Heart right ventricle (tissue), 16 donors: ENCODE measurements at places on chromosomes 2 and 18. TPM values are rescaled to one million over a fixed set of nuclear protein-coding genes. Genes with fewer than 3 reads are reported as not detected.

DNA sequence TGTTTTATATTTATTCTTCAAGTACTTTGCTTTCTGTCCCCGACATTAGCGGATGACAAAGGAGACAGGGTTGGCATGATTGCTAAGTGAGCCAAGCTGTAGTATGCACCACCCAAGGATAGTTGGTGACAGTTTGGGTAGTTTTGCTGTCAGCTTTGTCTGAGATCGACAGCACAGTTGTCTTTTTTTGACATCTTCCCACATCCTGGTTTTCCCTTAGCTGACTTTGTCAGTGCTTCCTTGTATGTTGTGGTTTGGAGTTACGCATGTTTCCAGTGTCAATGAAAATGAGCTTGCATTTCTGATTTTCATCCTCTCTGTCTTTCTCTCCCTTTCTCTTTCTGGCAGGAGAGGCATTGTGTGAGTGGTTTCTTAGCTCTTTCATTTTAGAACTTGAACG, 44.6 kb upstream of the DOCK10 start:
- no peak for DNase-seq

DNA sequence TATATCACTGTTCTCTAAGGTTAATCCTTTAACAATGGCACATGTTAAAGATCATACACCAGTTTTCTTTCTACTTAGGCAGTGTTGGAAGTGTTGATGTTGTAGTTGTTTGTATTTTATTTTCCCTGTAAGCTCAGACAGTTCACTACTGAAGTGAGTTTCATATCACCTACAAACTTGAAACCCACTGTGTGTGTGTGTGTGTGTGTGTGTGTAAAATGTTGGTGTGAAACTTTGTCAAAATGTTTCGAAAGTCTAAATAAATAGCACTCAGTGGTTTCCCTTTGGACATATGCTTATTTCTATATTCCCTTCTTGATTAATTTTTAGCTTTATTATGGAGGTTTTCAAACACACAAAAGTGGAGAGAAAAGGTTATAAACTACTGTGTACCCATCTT, 79.8 kb upstream of the CAVIN2 start:
- no peak for DNase-seq

GRCh38 chr2:163617517-163617916, 118.3 kb downstream of the FIGN start:
- DNase-seq = no peak

DNA sequence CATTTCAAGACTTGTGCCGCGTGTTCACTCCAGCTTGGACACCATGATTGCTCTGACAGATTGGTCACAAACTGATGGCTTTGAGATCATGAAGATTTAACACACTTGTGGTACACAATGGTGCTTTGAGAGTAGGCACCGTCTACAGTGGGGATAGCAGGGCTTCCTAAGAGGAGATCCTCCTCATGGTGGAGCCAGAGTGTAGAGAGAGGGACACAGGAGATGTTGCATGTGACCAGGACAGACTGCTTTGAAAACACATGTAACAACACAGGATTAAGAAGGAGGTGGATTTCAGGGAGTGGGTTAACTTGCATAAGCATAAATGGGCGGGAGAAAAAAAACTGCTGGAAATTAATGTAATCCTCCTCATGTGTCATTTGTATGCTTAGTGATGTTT, 95.7 kb upstream of the LINC00305 start:
- peak; percentile 13 for DNase-seq

DNA sequence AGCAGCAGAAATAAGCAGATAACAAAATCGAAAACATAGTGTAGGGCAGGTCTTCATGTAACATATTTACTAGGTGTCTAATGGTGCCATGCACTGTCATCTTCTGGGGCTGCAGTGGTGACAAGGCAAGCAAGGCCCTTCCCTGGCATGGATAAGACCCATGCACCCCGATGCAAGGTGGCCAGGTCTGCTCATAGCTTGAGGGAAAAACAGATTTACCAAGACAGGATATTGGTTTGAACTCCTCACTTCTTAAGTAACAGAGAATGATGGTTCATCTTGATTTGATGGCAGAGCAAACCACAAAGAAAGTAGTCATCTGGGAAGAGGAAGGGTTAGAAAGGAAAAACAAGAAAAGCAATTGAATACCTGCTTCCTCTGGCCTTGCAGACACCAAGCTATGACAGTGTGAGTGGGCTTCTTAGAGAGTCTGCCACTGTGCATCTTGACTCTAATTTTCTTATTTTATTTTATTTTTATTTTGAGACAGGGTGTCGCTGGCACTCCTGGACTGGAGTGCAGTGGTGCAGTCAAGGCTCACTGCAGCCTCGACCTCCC, 35.8 kb upstream of the EML6 start:
- DNase-seq = no peak

DNA sequence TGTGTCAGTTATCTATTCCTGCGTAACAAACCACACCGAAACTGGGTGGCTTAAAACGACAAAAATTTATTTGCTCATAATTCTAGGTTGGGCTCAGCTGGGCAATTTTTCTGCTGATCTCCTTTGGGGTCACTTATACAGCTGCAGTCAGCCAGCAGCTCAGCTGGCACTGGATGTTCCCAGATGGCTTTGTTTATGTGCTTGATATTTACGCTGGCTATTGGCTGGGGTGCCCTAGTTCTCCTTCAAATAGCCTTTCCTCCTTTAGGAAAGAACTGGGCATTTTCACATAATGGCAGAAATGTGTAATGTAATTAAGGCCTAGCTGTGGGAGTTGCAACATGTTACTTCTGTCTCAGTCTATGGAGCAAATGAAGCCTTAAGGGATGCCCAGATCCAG, 142.2 kb downstream of the B3GNT2 start:
- no peak for DNase-seq

GRCh38 chr2:60557486-60557864, 4.0 kb upstream of the BCL11A start:
- no peak for DNase-seq

- DNase-seq = no peak
Measured at GRCh38 chr2:17747684-17748452, 5.7 kb downstream of the SMC6 start.

- DNase-seq = no peak
Measured at GRCh38 chr2:241007880-241008710, 9.7 kb downstream of the SNED1 start.

DNA sequence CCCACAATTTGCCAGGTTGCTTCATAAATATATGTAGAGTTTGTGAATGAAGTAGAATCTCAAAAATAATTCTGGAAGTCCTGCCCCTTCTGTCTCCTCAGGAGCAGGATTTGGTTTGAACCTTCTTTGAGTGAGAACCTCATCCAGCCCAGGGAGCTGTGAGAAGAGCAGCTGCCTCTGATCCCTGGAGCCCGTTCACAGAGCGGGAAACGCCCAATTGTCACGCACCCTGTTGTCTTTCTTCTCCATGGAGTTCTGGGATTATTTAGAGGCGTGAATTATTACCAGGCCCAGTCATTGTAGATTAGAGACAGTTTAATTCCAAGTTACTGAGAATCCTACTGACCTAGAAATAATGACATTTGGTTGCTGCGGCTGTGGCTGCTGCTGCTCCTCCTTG, 66.1 kb downstream of the TPO start:
- no peak for DNase-seq

- no peak for DNase-seq
Measured at GRCh38 chr18:36643061-36643460, 185.7 kb downstream of the TPGS2 start.

- DNase-seq = peak; percentile 27
Measured at GRCh38 chr2:74876081-74876886, 42.4 kb downstream of the HK2 start.

DNA sequence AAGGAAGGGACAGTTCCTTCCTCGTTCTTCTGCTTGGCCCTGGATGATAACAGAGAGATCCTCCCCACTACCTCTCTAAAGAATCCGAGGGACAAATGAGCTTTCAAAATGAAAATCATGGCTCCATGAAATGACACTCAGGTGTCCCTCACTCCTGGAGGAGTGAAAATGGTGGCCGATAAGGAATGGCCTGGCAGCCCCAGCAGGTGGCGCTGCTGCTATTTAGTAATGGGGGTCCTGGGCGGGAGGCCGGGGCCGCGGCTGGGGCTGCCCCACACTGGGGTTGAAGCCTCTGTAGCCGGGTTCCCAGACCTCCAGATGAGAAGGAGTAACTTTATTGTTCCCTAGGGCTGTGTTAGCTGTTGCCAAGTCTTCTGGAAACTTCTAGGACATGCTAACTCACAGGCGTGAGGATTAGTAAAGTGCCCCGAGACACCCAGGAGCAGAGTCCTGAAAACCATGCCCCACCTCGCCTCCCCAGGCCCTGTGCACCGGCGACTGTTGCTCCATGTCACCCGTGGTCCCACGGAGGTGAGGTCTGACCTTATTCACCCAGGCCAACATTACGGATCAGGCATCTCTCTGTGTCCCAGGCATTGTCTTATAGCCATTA, 138.0 kb downstream of the CTIF start:
- peak; percentile 79 for DNase-seq

GRCh38 chr18:48814490-48815178, 136.1 kb downstream of the SMAD7 start:
- DNase-seq = no peak

DNA sequence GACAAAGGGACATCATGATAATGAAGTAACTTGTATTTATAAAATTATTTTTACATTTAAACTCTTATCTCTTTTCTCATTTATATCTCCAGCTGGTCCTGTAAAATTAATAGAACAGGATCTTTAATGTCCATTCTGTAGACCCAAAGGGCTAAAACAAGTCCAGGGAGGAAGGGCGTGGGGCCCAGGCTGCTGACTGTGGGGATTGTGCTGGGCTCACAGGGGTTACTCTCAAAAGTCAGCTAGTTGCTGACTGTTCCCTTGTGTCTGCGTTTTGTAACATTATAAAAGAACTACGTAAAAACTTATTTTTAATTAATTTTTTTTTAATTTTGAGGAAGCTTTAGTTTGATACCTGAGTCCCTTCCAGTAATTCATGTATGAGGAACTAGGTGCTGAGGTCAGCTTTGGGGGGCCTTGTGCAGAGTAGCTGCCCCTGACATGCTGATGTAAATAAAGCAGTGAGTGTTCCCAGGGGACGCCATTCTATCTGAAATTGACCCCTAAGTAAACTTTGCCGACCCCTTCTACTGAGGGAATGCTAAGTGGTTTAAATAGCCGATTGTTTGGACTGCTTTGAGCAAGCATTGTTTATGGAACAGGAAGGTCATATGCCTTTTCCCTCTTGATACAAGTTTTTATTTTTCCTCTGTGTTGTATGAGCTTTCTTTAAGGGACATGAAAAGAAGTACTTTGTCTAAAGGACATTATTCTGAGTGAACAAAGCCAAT, 56.4 kb downstream of the MERTK start:
- no peak for DNase-seq

GRCh38 chr2:173545364-173545763, 190.7 kb downstream of the CDCA7 start:
- no peak for DNase-seq

- peak; percentile 92 for DNase-seq
Measured at GRCh38 chr18:12278741-12279682, 24.9 kb downstream of the CIDEA start.

DNA sequence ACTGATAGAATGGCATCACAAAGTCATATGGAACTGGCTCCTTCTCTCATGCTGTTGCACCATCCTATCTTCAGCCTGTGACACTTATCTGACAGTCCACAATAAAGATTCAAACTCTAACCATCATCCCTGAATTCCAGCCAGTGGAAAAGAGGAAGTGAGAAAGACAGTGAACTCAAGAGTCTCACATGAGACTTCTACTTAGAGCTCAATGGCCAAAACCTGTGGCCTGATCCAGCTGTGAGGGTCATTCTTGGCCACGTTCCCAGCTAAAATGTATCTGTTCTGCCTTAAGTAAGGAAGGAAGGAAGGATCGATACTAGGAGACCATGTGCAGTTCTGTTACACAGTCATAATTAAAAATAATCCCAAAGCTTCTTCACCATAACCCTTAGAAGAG, 73.6 kb downstream of the RND3 start:
- DNase-seq = no peak

- DNase-seq = no peak
Measured at GRCh38 chr18:79393181-79393634, 2.5 kb upstream of the NFATC1 start.

DNA sequence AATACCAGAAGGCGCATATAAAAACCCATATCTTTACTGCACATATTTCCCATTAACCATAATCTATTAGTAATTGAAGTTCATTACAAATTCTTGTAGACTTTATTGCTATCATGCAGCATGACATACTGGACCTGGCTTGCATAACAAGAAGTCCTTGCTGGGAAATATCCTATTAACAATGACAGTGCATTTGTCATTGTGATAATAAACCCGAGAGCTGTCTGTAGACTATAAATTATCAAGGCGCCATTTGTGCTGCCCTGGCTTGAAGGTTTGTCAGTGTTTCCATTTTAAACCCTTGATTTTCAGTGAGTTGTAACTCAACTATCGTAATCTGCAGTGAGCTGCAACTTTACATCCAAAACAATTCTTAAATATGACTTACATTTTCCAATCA, 59.0 kb downstream of the HNMT start:
- no peak for DNase-seq

GRCh38 chr2:241692448-241692847, 5.8 kb upstream of the DTYMK start:
- no peak for DNase-seq

DNA sequence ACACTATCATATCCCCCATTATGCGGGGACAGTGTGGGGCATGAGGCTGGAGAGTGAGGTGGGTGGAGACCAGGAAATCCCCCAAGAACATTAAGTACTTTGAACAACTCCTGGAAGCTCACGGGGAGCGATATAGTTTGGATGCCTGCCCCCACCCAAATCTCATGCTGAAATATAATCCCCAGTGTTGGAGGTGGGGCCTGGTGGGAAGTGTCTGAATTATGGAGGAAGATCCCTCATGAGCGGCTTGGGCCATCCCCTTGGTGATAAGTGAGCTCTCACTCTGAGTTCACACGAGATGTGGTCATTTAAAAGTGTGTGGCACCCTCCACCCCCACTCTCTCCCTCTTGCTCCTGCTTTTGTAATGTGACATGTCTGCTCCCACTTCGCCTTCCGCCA, 97.1 kb upstream of the TMEM200C start:
- no peak for DNase-seq

GRCh38 chr2:112832841-112833638, 3.5 kb downstream of the IL1B start:
- DNase-seq = no peak

DNA sequence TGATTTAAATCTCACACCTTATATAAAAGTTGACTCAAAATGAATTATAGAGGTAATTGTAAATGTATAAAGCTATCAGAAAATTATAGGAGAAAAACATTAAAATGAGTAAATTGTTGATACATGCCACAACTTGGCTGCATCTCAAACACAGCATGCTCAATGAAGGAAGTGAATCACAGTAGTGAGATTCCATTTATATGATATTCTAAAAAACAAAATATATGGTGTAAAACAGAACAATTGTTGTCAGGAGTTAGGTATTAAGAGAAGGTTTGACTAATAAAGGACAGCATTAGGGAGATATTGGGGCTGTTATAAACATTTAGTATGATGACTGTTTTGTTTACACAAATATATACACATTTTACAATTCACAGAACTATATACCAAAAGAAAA, 356.6 kb upstream of the CELF4 start:
- DNase-seq = no peak

Gene FN1
- polyA plus RNA-seq = 72.7 TPM

Gene ASXL3
- 0.88 TPM for polyA plus RNA-seq

Gene CPLX4
- polyA plus RNA-seq = not detected

Gene GPBAR1
- polyA plus RNA-seq = 2.3 TPM

Gene NFE2L2
- 26.4 TPM for polyA plus RNA-seq

Gene EGR4
- polyA plus RNA-seq = not detected

Gene SPP2
- polyA plus RNA-seq = not detected

Gene YPEL5
- 35.5 TPM for polyA plus RNA-seq

Gene CIB4
- polyA plus RNA-seq = not detected

Gene DSC2
- 5.1 TPM for polyA plus RNA-seq

Gene ORC4
- polyA plus RNA-seq = 13.5 TPM

Gene UGT1A6
- not detected for polyA plus RNA-seq

Gene ALKAL2
- polyA plus RNA-seq = 1.3 TPM

Gene CDH19
- polyA plus RNA-seq = 28.3 TPM

Gene POU3F3
- 0.59 TPM for polyA plus RNA-seq
